ENCODE measurements at places on chromosomes 3 and 15.

- H3K4me1 ChIP-seq, result no peaks in the 10 kb centered on the region
- H3K27me3 ChIP-seq, result no peaks in the 10 kb centered on the region
- H3K4me3 ChIP-seq, result no peak overlapping the region
- DNase-seq, result no peak
Observed at GRCh38 chr3:195066441-195066841, 204.5 kb downstream of the XXYLT1 start.

DNA sequence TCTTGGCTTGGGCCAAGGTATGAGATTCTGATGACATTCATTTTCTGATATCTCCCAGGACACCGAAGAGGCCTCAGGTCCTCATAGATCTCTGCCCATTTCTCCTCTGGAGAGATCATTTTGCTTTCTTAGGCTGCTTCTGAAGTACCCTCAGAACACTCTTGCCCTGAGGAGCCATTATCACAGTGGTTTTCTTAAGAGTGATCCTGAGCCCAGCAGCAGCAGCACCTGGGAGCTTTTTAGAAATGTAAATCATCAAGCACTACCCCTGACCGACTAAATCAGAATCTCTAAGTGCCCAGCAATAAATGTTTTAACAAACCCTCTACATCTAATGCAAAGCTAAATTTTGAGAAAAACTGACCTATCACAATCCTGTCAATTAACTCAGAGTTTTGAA lies 40.6 kb upstream of the SLC9A9 start:
- peaks cover 5% of the 10 kb centered on the region for H3K27me3 ChIP-seq
- no peaks in the 10 kb centered on the region for H3K4me1 ChIP-seq
- no peaks in the 10 kb centered on the region for H3K36me3 ChIP-seq

GRCh38 chr15:31135523-31135922 lies 34.0 kb upstream of the TRPM1 start:
- H3K36me3 ChIP-seq, result no peaks in the 10 kb centered on the region
- peaks cover 3% of the 10 kb centered on the region for H3K27me3 ChIP-seq
- H3K4me1 ChIP-seq, result no peaks in the 10 kb centered on the region
- DNase-seq, result no peak
- H3K4me3 ChIP-seq, result no peak overlapping the region
- H3K27ac ChIP-seq, result no peak overlapping the region

GRCh38 chr15:66780172-66780972 lies 78.3 kb downstream of the SMAD6 start:
- peaks cover 50% of the 10 kb centered on the region for H3K4me1 ChIP-seq
- no peaks in the 10 kb centered on the region for H3K36me3 ChIP-seq
- no peaks in the 10 kb centered on the region for H3K27me3 ChIP-seq
- H3K4me3 ChIP-seq, result no peak overlapping the region
- peak overlapping the region; percentile 74 for H3K27ac ChIP-seq
- DNase-seq, result peak; percentile 91

- DNase-seq, result no peak
- no peak overlapping the region for H3K4me3 ChIP-seq
Observed at GRCh38 chr3:118527514-118528044, 507.1 kb downstream of the IGSF11 start.

DNA sequence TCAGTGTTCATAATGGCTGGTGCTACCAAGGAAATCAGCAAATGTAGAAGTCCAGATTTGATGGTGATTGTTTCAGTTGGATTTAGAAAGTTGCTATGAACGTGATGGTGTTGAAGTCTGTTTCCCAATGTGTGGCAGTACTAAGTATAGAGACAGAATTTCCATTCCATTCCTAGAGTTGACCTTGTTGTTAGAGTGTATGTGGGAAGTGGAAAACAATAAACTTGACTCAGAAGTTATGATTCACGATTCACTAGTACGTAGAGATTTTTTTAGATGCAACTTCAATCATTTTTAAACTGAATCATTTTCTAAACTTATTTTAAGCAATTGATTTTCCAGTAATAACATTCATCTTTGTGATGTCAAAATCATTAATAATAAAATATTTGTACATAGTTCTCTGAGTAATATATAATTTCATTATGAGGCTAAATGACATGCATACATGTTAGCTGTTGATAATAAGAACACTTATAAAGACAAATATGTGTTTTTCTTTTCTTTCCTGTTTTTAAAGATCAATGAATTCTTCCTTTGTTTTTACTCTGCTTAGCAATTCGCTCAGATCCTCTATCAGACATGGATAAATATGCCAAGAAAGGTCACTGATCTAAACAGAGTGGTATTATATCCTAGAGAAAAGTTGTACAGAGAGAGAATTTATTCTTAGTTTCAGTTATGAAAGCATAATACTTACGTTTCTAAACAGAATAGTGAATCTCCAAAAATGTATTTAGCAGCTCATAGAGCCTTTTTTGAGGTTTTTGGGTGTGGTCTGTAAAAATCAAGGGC lies 108.8 kb upstream of the GPR149 start:
- H3K36me3 ChIP-seq, result no peaks in the 10 kb centered on the region
- DNase-seq, result no peak
- H3K4me3 ChIP-seq, result no peak overlapping the region
- H3K27ac ChIP-seq, result no peak overlapping the region
